ENCODE measurements at places on chromosomes 13 and 19. TPM values are rescaled to one million over a fixed set of nuclear protein-coding genes. Genes with fewer than 3 reads are reported as not detected.

DNA sequence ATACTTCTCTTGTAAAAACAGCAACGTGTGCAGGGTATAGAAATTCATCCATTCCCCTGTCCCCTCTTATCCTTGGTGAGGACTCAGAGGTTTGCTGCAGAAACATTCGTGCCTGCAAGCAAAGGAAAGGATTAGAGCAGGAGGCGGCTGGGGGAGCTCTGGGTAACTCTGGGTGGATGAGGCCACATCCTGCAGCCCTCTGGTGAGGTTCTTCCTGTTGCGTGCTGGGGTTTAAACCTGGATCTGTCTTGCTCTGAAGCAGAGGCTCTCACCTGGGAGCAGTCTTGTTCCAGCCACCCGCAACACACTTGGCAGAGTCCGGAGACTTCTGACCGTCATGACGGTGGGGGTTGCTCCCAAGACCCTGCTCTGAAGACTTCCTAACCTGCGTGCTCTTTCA, 69.2 kb downstream of the ATP11A start:
- no peaks in the 10 kb centered on the region for H3K36me3 ChIP-seq
- DNase-seq = no peak
- no peaks in the 10 kb centered on the region for H3K4me1 ChIP-seq
- H3K27me3 ChIP-seq = no peaks in the 10 kb centered on the region
- H3K27ac ChIP-seq = no peak overlapping the region

DNA sequence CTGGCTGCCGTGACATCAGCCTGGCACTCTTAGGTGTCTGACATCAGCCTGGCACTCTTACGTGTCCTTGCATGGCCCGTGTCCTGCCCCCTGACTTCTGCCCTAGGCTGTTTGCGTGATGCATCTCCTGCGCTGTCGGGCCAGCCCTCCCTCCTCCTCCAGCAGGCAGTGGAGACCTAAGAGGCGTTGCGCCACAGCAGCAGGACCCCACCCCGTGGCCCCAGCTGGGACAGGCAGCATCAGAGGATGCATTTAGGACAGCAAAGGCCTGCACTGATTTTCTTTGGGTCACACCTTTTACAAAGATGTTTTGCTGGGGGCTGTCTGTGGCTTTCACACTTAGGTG, 65.3 kb downstream of the GPR12 start:
- no peak for DNase-seq
- no peaks in the 10 kb centered on the region for H3K36me3 ChIP-seq
- no peaks in the 10 kb centered on the region for H3K4me1 ChIP-seq
- no peaks in the 10 kb centered on the region for H3K27me3 ChIP-seq
- no peak overlapping the region for H3K4me3 ChIP-seq

DNA sequence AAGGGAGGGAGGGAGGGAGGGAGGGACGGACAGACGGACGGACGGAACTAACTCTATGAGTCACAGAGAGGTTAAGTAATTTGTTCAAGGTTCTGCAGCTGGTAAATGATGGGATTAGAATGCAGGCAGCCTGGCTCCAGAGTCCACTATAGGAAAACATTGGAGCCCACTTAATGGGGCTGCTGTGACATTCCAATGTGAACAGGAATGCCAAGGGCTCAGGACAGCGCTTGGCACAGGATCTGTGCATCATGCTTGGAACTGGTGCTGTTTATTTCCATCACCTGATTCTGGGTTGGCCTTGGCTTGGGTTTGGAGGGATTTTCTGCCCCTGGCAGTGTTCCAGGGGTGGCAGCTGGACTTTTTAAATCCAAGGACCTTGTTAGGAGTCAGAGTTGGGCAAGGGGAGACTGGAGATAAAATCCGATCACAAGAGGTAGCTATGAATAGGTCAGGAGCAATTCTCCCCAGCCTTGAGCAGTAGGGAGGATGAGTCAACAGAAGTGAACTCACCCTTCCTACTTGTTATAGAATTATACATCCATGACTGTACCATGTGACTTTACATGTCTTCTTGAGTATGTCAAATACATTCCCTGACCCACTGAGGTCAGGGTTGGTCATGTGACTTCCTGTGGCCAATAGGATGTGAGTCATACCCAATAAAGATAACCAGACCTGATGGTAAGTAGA, 7.8 kb upstream of the HIF3A start:
- H3K4me3 ChIP-seq = no peak overlapping the region
- no peaks in the 10 kb centered on the region for H3K4me1 ChIP-seq
- no peak for DNase-seq
- H3K27ac ChIP-seq = no peak overlapping the region

Gene FUT6
- not detected for total RNA-seq

DNA sequence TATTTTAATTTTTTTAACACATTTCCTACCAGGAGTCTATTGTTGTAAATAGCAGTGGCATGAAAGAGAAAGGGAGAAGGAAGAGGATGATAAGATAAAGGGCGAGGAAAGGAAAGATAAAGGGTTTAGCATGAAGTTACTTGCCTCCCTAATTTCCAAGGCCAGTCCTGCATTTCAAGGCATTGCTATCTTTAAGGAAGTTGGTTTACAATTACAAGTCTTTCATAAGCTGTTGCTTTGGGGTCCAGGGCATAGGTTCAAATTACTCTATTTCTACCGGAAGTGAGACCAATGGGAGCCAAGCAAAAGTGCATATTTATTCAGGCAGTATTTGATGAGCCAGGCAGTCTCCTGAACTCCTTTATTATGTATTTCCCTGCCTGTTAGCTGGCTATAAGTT, 27.7 kb upstream of the UBL3 start:
- no peak for DNase-seq
- H3K4me3 ChIP-seq = no peak overlapping the region
- H3K36me3 ChIP-seq = no peaks in the 10 kb centered on the region
- no peaks in the 10 kb centered on the region for H3K4me1 ChIP-seq

- no peaks in the 10 kb centered on the region for H3K27me3 ChIP-seq
- DNase-seq = no peak
- no peaks in the 10 kb centered on the region for H3K36me3 ChIP-seq
- H3K27ac ChIP-seq = no peak overlapping the region
Observed at GRCh38 chr13:92097337-92097903, 699.0 kb downstream of the GPC5 start.

DNA sequence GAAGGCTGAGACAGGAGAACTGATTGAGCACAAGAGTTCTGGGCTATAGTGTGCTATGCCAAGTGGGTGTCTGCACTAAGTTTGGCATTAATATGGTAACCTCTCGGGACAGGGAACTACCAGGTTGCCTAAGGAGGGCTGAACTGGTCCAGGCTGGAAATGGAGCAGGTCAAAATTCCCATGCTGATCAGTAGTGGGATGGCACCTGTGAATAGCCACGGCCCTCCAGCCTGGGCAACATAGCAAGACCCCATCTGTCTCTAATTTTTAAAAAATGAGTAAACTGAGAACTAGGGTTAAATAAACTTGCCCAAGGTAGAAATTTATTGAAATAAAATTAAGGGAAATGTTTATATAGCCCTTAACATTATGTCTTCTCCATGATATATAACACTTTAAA, 17.0 kb upstream of the INTS6 start:
- H3K27me3 ChIP-seq = no peaks in the 10 kb centered on the region
- no peaks in the 10 kb centered on the region for H3K36me3 ChIP-seq
- no peak overlapping the region for H3K27ac ChIP-seq
- no peak for DNase-seq
- H3K4me3 ChIP-seq = no peak overlapping the region

GRCh38 chr19:18284712-18285360, 3.4 kb upstream of the JUND start:
- no peaks in the 10 kb centered on the region for H3K36me3 ChIP-seq
- DNase-seq = no peak
- H3K4me1 ChIP-seq = peaks cover 8% of the 10 kb centered on the region
- peak overlapping the region; percentile 60 for H3K27ac ChIP-seq

DNA sequence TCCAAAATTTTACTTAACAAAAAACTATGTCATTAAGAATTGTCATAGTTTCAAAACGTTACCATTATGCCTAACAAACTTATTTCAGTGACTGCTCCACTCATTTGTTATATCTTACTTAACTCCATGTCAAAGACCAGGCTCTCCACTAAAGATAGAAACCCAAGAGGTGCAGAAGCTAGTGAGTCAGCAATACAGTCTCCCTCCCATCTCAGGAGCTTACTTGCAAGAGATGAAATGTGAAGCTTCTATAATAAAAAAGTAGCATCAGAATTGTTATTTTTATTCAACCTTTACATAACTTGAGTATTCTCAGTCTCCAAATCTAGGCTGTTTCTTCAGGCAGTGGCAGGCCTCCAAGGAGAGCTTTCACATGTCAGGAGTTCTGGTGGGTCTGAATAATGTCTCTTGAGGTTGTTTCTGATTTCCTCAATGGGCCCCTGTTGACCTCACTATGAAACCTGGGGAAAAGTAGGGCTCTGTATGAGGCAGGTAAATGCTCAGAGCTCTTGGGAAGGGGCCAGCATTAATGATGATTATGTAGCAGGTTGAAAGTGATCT, 242.0 kb downstream of the NDFIP2 start:
- no peaks in the 10 kb centered on the region for H3K36me3 ChIP-seq
- no peaks in the 10 kb centered on the region for H3K4me1 ChIP-seq
- no peak for DNase-seq
- no peak overlapping the region for H3K27ac ChIP-seq

DNA sequence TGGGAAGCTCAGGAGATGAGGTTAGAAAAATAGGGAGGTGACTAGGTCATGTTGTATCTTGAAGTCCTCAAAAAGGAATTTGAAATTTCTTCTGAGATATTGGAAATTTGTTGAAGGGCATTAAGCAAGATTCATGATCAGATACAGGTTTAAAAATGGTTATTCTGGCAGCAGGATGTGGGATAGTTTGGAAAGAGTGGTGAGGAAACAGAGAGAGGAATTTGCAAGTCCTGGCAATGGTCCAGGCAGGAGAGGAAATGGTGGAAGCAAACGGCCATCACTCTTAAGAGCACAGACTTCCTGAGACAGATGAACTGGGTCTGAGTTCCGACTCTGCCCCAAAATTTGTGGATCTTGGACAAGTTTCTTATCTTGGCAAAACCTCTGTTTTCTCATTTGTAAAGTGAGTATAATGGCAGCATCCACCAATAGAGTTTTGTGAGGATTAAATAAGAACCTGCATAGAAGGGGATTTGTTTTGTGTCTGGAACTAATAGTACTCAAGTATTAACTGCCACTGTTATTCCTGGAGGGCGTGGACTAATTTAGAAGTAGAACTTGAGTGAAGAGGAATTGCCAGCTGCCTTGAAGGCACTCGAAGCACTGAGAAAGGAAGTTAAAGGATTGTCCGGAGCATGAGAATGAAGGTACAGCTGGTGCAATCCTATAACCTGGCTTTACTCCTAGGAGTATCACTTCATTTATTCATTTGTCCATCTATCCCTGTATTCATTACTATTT, 99.6 kb downstream of the CCNA1 start:
- no peak overlapping the region for H3K4me3 ChIP-seq
- no peak for DNase-seq
- no peaks in the 10 kb centered on the region for H3K36me3 ChIP-seq
- H3K27me3 ChIP-seq = no peaks in the 10 kb centered on the region

- DNase-seq = no peak
- H3K4me1 ChIP-seq = no peaks in the 10 kb centered on the region
- no peaks in the 10 kb centered on the region for H3K36me3 ChIP-seq
- no peak overlapping the region for H3K4me3 ChIP-seq
- no peaks in the 10 kb centered on the region for H3K27me3 ChIP-seq
- H3K27ac ChIP-seq = no peak overlapping the region
Observed at GRCh38 chr13:44465318-44465717, 91.7 kb downstream of the SERP2 start.

Gene ANGPTL8
- not detected for total RNA-seq

- H3K27ac ChIP-seq = no peak overlapping the region
- no peak overlapping the region for H3K4me3 ChIP-seq
- no peak for DNase-seq
- H3K36me3 ChIP-seq = peaks cover 29% of the 10 kb centered on the region
- H3K27me3 ChIP-seq = no peaks in the 10 kb centered on the region
- no peaks in the 10 kb centered on the region for H3K4me1 ChIP-seq
Observed at GRCh38 chr13:114264886-114265611, 16.4 kb upstream of the UPF3A start.

DNA sequence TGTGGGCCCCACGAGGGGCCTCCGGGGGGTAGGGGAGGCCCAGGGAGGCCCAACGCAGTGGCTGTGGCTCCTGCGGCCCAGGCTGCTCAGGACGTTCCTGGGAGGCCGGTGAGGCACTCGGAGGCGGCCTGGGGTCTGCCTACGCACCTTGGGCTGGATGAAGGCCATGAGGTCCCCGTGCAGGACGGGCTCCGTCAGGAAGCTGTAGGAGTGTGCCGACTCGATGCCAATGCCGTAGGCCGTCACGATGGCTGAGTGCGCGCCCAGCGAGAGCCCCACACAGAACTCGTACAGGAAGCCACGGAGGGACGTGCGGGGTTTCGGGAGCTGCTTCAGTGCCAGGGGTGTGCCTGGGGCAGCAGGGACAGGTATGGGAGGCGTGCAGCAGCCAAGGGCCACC, 5.9 kb downstream of the SBK2 start:
- no peaks in the 10 kb centered on the region for H3K27me3 ChIP-seq
- no peaks in the 10 kb centered on the region for H3K36me3 ChIP-seq
- no peak for DNase-seq
- no peak overlapping the region for H3K27ac ChIP-seq

DNA sequence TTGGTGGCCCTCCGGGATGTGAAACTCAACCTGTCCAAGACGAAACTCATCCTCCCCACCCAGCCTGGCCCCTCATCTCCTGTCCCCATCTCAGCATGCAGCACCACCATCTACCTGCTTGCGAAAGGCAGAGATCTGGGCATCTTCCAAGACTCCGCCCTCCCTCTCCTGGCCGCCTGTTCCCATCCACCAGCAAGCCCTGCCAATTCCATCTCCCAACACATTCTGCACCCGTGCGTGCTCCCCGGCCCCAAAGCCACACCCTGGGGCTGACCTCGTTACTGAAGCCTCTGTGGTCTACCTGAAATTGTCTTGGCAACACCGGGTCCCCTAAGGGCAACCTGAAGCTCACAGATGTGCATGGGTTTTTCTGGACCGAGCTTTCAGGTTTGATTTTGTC, 13.2 kb upstream of the CAMSAP3 start:
- H3K36me3 ChIP-seq = no peaks in the 10 kb centered on the region
- H3K27ac ChIP-seq = no peak overlapping the region
- H3K4me3 ChIP-seq = no peak overlapping the region

- no peak overlapping the region for H3K4me3 ChIP-seq
- no peaks in the 10 kb centered on the region for H3K4me1 ChIP-seq
- H3K36me3 ChIP-seq = no peaks in the 10 kb centered on the region
Observed at GRCh38 chr13:69319656-69320055, 788.0 kb upstream of the ATXN8OS start.

Gene ICAM1
- 8.9 TPM for total RNA-seq

Gene ZNF121
- total RNA-seq = 31.6 TPM

- H3K4me1 ChIP-seq = no peaks in the 10 kb centered on the region
- H3K36me3 ChIP-seq = no peaks in the 10 kb centered on the region
- no peaks in the 10 kb centered on the region for H3K27me3 ChIP-seq
- no peak overlapping the region for H3K4me3 ChIP-seq
- H3K27ac ChIP-seq = no peak overlapping the region
Observed at GRCh38 chr19:20513189-20513904, 52.2 kb downstream of the ZNF737 start.

GRCh38 chr13:52995946-52996345, 32.7 kb upstream of the OLFM4 start:
- H3K4me1 ChIP-seq = no peaks in the 10 kb centered on the region
- no peak overlapping the region for H3K27ac ChIP-seq
- H3K27me3 ChIP-seq = no peaks in the 10 kb centered on the region

All from prostate gland (tissue), 2 donors.